Activated CD4-positive, CD25-positive, alpha-beta regulatory T cell treated with anti-CD3 and anti-CD28 coated beads, Interleukin-2, amount 50 U/mL, for 72 hours (primary cell): ENCODE measurements at places on chromosomes 4 and X.

- DNase-seq = no peak
These were observed 43.4 kb downstream of the IDS start for GRCh38 chrX:149461746-149462145.

GRCh38 chrX:36436361-36436760 is 516.8 kb downstream of the CFAP47 start:
- DNase-seq = no peak

- DNase-seq = no peak
These were observed 5.8 kb downstream of the CCNQ start for GRCh38 chrX:153592966-153593688.

DNA sequence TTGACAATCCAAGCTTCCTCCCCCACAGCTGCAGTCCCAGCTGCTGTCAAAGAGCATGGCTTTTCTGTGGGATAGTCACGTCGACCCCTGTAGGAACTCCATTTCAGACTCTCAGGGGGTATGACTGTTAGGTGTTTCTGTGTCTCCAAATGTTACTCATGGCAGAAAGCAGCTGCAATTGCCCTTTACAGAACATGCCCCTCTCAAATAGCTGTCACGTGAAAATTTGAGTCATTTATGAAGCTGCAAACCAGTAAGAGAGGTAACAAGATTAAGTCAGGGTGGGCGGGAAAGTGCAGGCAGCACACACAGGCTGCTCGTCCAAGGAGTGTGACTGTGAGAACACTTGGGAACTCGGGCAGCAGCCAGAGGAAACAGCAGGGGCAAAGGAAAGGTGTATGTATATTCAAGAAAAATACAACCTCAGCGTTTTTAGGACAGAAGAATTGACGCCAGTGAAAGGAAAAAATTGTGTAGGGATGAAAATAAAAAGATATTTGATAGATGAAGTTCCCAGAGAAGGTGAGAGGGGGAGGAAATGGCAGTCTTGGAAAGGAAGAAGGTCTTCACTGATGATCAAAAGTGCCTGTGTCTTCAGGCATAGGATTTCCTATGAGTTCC is 66.5 kb upstream of the TMEM184C start:
- no peak for DNase-seq

DNA sequence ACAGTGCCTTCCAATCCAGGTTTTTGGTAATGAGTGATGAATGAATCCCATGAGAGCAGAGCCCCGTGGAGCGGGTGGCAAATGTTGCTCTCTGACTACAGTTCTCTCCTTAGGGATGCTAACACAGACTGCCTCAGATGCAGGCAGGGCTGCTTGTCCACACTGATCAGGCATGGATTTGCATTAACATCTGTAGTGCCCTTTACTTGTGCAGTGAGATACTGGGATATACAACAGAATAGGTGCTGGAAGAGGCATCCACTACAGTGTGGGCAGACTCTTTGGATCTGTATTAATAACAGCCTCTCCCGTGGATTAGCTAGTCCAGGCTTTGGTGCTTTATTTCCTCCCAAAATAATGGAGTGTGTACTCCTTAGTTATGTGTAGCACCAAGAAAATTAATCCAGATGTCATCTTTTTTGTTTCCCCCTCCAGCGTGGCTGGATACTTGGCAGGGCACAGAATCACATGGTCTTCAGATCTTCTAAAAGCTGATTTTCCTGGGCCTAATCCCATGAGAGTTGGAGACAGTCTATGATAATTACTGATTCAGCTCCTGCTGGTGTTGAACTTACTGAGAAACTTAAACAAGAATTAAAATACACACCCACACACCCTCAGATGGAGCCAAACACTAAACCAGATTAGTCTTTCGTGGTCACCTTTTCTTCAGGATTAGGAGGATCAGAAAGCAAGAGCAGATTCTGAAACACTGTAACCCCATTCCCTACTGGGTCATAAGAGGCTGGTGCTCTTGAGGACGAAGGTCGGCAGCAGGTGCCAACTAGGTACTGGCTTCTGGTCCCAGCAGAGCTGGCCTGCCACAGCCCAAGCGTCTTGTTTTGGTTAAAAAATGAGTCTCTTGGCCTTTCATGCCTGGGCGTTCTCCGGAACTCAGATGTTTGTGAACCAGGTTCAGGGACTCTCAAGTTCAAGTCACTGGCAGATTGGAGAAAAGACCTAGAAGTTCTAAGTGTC is 23.1 kb upstream of the NAP1L5 start:
- DNase-seq = no peak

DNA sequence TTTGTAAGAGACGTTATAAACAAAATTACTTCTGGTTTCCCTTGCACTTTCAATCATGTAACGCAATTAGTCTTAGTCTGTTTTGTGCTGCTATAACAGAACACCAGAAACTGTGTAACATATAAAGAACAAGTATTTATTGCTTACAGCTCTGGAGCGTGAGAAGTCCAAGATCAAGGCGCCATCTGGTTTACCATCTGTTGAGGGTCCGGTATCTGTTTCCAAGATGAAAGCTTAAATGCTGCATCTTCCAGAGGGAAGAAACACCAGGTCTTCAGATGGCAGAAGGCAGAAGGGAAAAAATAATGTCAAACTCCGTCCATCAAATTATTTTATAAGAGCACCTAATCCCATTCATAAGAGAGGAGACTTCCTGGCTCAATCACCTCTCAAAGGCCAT is 474.1 kb downstream of the PDGFC start:
- no peak for DNase-seq

GRCh38 chrX:54785901-54786300 is 12.2 kb downstream of the ITIH6 start:
- no peak for DNase-seq

GRCh38 chrX:153766098-153766817 is 2.2 kb downstream of the PLXNB3 start:
- peak; percentile 29 for DNase-seq
